ENCODE measurements at places on chromosomes 12 and 14.
A peak's percentile ranks its signal among the peaks of the same experiment; 100 is the strongest.

DNA sequence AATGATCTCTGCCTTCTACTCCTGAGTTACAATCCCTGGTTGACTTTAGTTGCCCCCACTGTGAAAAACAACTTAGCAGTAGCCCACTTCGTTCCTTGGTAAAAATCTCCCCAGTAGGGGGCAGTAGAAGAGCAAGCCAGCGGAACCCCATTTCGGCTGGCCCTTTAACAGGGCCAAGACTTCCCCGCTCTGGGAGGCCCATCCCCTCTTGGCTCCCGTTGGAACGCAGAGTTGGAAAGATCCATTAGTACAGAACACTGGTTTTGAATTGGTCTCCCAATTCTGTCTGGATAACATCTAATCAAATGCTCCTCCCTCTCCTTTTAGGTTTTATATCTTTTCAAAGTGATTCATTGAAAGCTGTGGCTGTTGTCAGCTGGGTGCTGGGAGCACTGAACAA lies 1133.3 kb downstream of the BCL11B start:
- DNase-seq: peak; percentile 42

DNA sequence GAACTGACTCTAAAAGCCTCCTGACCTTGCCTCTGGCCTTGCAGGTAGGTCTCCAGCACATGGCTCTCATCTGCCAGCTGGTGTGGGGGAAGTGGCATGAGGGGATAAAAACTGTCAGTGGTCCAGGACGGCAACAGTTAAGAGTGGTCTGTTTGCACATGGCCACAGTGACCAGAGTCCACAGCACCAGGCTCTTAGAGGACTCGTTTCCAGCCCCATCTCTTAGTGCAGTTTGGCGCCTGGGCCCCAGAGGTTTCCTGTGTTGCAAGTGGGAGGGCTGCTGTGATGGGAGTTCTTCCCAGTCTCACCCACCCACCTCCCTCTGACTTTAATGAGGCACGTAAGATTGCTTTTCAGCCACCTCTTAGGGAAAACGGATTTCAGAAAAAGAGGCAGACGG lies 37.0 kb downstream of the APPL2 start:
- no peak for DNase-seq

DNA sequence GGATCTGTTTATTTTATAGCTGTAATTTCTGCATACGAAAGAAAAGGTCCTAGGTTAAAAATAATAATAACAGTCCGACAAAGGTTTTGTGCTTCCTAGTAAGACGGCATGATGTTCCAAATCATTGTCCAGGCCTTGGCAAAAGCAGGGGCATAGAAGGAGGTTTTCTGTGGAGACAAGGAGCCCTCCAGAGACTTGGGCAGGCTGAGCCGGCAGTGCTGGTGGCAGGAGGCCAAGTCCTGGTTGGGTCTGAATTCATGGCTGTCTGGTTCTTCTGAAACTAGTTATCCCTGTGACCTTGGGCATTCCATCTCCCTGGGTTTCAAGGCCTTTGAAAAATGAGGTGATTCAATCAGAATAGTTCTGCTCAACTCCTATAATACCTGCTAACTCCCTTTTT lies 44.0 kb downstream of the KCNK13 start:
- no peak for DNase-seq

DNA sequence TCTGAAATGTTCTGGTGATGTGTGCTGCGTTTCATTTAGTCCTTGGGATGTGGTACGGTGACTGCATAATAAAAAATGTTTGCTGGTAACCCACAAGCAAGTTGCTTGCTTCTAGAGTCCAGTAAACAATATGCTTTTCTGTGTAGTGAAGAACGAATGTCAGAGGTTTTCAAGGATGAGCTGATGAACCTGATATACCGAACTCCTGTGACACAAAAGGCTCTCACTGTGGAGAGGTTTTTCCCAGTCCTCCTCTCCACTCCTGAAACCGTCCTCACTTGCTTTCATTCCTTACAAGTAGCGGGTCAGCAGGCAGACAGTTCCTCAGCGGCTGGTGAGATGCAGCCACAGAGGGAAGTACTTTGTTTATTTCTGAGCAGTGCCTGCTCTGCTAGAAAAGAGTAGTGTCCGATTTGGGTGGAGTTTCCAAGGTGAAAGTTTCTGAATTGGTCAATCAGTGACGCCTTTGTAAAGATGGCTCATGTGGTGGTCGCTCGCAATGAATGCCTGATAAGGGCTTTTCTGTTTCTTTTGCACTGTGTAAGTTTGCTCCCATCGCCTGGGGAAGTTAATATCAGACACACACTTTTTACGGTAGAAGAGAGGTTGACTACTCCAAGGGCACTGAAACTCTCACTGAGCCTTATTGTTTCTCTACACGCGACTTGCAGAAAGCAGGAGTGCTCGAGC lies 3.0 kb downstream of the ETV6 start:
- DNase-seq: no peak

DNA sequence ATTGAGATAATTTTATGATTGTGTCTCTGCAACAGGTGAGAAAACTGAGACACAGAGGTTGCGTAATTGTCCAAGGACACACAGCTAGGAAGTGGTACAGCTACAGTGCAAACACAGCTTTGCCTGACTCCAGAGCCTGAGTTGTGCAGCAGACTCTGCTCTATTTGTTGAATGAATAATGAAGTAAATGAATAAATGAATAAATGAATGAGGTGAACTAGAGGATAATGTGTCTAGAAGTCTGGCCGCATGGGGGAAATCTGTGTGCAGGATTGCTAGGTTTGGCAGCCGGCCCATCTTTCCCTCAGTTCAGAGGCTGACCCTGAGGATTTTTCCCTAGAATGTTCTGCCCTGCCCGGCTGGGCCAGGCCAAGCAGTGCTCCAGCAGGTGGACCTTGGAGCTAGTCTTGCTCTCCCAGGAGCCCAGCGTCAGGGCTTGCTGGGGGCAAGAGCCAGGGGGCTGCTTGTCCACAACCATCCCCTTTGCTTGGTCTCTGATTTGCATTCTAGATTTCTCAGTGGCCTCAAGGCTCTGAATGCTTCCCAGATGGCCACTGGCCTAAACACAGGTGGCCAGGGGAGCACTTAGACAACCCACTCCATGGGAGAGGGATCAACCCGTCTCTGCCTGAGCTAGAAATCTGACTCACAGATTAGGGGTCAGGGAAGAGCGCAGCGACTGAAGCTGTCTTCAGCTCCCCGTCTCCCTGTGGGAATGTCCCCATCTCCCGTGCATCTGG lies 225.2 kb downstream of the C12orf75 start:
- no peak for DNase-seq

DNA sequence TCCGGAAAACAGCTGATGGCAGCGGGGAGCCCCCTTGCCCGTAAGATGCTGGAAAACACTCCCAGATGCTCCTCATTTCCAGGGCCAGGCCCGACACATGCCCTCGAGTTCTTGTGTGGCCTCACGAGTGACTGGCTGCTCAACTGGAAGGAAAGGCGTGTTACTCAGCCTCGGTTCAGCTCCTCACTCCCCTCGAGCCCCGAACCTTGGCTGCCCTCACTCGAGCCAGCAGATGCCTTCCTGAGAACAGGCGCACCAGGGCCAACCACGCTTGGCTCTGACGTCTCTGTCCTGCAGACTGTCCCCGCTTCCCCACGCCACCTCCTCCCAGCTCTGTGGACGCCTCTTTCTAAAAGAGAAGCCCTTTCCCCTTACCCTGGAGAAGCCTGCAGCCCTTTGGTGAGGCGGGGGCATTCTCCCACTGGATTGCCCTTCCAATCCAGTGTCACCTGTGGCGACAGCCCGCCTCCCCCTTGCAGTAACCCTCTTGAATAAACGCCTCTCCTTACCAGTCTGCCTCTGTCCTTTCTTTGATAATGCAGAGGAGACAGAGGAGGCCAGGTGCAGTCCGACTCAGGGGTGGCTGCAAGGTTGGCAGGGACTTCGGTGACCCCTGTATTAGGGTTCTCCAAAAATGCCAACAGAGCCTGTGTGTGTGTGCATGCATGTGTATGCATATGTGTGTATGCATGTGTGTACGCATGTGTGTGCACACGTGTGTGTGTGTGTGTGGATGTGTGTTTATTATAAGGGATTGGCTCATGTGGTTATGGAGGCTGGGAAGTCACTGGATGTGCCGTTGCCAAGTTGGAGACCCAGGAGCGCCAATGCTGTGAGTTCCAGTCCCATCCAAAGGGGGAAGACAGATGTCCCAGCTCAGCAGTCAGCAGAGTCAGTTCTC lies 166.3 kb downstream of the KIF26A start:
- no peak for DNase-seq

DNA sequence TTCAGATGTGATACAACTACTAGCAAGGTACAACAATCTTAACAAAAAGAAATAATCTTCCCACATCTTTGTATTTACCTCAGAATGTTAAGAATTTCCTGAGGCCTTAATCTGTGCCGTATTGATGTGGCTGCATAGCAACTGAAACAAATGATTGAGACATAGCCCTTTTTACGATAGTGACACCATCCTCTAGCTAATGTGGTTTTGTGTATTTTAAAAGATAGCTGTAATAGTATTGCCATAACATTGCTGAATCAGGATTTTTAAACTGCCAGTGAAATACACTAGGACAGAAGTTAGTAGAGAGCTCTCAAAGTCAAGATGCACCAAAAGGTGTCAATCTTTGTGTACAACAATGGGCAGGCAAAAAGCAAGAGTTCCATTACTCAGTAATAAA lies 11.9 kb downstream of the NPAS3 start:
- no peak for DNase-seq

DNA sequence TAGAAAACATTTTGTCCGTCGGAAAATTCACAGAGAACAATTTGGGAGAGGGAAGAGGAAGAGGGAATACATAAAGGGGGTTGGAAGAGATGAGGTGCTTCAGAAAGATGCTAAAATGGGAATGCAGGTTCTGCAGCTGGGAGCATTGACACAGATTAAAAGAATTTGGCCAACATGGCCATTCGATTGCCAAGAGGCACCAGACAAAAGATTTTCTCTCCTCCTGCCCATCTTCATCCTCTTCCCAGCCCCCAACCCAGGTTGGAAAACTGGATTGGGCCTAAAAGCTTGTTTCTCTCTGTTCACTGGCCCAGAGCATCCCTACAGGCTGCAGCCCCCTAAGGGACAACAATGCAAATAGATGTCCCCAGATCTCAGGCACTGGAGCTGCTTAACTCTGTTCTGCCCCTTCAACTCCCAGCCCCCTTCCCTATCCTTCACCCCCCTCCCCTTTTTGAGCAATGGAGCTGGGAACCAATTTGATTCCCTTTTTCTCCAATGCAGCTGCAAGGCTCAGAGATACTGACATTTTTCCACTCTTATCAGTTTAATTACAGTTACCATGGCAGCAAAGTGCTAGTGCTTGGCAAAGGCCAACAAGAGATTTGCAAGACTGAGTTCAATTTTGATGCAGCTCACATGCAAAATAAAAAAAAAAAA lies 1.9 kb downstream of the LMO3 start:
- peak; percentile 70 for DNase-seq

- peak; percentile 12 for DNase-seq
Observed at GRCh38 chr14:82595466-82595865, 1061.8 kb upstream of the SEL1L start.

DNA sequence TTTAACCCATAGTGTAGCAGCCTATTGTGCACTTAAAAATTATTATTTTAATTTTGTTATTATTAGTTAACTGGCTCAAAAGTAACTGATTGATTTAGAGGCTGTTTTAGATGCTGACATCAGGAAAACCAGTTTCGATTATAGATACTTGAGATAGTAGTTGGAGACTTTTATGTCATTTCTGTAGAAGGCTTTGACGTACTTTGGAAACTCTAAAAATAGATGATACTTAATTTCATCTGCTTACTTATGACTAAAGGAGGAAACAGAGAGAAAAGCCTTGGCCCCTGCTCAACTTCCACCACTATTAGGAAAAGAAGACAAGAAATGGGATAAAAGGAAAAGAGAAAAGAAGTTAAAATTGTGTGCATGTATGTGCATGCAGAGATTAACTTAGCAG lies 219.3 kb upstream of the HMGA2 start:
- DNase-seq: no peak

GRCh38 chr14:50666772-50667683 lies 1.1 kb downstream of the SAV1 start:
- DNase-seq: peak; percentile 30

DNA sequence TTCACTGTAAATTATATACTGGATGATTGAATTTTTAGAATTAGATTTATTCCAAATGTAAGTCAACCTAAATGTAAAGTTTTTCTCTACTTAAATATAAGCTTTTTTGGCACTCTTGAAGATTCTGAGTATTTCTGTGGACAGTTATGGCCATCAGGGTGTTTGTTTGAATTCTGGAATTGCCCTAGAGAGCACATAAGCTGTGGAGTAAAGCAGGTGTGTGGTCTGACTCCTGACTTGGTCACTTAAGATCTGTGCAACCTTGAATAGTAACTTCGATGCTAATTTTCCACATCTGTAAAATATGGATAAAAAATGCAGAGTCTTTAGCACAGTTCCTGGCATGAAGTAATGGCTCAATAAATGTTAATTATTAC lies 64.4 kb downstream of the FUT8 start:
- no peak for DNase-seq

GRCh38 chr12:2094597-2094996 lies 41.8 kb downstream of the CACNA1C start:
- no peak for DNase-seq

GRCh38 chr12:100745378-100746071 lies 49.1 kb upstream of the ANO4 start:
- DNase-seq: no peak

DNA sequence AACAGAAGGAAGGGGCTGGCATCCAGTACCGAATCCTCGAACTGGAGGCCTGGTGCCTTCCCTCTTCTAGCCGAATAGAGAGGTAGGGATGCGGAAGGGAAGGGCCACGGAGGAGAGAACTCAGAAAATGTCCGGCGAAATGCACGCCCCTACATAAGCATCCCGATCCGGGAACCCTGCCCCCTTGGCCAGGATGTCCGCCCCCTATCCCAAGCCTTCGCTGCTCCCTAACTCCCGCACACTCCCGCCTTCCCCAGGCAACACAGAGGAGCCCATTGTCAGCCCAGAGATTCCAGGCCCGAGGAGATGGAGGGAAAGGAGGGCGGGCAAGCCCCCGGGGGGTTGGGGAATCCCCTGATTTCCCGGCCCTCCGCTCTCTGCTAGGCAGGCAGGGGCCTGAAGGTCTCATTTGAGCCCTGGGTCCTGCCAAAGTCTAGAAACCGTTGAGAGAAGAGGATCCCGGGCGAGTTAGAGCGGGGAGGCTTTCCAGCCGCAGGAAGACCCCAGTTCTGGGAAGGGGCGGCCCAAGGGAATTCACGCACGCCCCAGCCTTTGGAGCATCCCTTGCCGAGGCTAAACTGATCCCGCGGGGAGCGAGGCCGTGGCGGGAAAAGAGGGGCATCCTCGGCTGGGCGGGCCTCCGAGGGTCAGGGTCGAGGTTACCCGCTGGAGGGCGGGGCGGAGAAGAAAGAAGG lies 569 bp upstream of the ARHGEF40 start:
- DNase-seq: peak; percentile 55
